ENCODE measurements at places on chromosomes 11 and 22.

GRCh38 chr22:49760280-49760629 lies 67.4 kb downstream of the BRD1 start:
- DNase-seq: no peak

GRCh38 chr11:69220561-69221051 lies 64.9 kb downstream of the SMIM38 start:
- DNase-seq: no peak

- no peak for DNase-seq
Observed at GRCh38 chr11:72743321-72744221, 8.6 kb downstream of the ARAP1 start.

GRCh38 chr11:64430645-64431044 lies 71.7 kb downstream of the RPS6KA4 start:
- DNase-seq: no peak

DNA sequence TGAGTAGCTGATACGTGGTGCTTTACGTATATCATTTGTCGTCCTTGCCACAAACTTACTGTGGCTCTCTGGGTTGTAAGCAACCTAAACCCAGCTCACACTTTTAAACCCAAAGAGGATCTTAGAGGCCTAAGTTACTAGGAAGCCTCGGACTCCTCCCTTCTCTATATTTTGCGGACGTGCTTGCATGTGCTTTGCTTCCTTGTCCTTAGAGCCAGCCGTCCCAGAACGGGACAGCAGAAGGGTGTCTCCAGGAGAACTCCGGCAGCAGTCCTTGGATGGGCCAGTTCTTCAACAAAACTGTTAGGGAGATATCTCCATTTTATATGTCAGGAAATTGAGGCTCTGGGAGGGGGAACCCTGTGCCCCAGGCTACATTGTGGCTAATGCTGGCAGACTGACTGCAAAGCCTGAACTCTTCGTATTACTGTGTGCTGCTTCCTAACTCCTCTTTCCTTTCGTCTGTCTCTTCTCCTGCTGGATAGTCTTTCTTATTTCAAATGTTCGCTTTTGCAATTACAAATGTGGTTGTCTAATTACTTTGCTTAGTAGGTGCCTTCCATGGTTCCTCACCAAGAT lies 33.8 kb downstream of the TNRC6B start:
- no peak for DNase-seq

DNA sequence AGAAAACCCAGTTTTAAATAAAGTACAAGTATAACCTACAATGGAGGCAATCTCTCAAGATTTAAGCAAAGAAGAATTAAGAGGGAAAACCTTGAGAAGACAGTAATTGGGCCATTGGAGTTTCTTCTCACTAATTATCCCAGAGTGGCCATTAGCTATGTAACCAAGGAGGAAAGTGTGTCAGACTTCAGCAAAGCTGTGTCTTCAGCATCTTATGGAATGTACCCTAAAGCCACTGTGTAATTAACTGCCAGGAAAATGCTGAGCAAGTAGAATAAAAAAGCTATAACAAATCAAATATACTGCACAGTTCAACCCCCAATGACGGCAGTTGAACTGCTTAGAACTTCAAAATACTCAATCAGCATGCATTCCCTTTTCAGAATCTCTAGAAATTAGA lies 261.6 kb downstream of the TTC28 start:
- no peak for DNase-seq

- peak; percentile 12 for DNase-seq
Observed at GRCh38 chr11:41201156-41201555, 258.3 kb downstream of the LRRC4C start.

DNA sequence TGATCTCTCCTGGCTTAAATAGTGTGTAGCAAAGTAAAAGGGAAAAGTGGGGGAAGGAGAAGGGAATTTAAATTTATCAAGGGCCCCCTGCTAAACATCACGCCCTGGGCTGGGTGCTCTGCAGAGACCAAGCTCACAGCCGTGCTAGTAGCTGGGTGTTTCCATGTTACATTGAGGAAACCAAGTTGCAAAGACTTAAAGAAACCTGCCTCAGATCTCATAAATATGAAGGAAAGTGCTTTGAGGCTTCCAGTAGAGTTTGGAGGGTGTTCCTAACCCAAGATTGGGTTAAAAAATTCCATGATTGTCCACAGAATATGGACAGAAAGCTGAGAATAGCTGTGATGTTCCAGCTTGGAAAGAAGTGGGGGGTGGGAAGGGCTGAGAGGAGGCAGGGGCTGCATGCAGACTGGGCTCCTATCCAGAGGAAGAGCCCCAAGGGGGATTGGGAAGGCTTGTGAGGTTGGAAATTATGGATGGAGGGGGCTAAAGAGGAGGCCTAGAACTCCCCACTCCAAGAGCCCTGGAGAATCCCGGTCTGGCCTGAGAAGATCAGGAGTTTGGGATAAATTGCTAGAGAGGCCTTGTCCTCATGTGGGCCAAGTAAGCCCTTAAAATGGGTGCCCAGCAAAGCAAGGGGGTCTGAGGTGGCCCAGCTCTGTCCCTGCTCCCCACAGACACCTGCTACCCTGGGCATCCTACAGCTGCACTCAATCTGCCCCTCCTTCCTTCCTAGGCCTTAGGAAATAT lies 25.0 kb upstream of the OAF start:
- DNase-seq: no peak

- peak; percentile 64 for DNase-seq
Observed at GRCh38 chr11:76318744-76319384, 62.1 kb downstream of the THAP12 start.

- DNase-seq: no peak
Observed at GRCh38 chr11:8282631-8283030, 19.0 kb upstream of the LMO1 start.

DNA sequence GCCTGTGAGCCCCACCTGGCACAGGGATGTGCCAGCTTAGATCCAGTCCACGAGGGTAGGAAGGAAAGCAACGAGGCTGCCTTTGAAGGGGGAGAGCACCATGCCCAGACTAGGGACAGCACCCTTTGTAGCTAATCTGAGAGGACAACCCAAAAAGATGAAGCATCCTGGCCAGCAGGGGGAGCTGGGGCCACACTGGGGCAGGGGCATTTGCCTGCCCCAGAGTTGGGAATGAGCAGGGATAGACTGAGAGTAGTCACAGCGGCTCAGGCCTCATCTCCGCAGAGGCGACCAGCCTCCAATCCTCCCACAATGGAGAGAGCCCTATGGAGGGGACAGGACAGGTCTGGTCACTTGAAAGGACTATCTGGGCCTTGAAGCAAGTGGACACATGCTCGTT lies 16.4 kb downstream of the LMO1 start:
- no peak for DNase-seq

DNA sequence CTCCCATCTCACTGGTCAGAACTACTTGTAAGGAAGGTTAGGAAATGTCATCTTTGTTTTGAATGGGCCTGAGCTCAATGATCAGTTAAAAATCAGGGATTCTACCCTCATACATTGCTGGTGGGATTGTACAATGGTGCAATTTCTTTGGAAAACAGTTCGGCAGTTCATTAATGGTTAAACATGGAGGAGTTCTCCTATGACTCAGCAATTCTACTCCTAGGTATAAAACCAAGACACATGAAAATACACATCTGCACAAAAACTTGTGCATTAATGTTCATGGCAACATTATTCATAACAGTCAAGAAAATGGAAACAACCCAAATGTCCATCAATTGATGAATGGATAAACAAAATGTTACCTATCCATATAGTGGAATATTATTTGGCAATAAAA lies 4.9 kb upstream of the APOA5 start:
- no peak for DNase-seq

DNA sequence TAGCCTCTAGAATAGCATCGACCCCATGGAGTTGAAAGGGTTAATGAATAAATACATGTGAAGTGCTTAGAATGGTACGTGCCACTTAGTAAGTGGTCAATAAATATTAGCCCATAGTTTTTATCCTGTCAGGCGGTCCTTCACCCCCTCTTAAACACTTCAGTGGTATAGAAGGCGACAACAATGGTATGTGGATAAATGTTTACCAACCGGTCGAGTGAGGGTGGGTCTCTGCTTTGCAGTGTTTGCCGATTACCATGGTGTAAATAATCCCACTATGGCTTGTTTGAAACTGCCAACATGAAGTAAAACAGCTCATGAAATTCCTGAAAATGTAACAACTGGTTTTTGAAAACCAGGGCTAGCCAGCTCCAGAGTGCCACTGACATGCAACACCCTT lies 541.2 kb downstream of the BUD13 start:
- no peak for DNase-seq

DNA sequence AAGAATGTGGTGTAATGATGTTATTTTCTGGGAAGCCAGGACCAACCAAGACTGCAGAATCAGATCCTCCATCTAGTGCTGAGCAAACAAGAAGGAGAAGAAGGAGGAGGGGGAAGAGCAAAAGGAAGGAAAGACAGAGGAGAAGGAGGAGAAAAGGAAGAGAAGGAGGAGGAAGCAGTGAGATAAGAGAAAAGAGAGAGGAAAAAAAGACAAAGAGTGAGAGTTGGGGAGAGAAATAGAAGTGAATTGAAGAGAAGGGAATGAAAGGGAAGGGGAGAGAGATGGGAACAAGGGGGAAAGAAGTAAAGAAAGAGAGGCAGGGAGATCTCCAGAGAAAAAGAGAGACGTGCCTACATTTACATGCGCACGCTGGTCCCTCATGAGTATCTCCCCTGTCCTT lies 153.5 kb downstream of the MN1 start:
- no peak for DNase-seq

DNA sequence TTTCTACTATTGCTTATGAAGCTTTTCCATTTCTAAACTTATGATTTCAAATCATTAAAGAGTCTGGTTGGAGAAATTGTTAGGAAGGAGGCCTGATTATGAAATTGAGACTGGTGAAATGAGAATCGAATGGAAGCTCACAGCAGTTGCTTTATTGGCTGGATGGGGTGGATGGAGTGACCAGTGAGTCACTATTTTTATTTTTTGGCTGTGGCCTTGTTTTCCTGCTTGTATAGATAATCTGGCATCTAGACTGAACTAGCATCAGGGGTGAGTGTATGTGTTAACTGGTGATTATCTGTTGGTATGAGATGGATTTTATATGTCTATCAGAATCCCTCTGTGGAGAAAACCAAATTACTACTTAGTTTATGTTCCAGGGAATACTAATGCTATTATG lies 36.2 kb downstream of the UVRAG start:
- DNase-seq: peak; percentile 50

DNA sequence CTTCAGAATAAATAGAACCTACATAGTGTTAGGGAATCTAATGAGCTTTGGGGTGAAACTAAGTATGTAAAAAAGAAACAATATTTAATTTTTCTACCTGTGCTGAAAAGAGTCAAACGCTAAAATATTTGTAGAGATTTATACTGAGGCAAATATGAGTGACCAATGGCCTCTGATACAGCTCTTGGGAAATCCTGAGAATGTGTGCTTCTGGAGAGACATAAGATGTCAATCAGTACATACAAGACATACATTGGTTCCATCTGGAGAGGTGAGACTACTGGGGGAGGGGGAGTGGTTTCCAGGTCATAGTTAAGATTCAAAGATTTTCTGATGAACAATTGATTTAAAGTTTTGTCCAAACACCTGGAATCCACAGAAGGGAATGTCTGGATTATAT lies 970 bp downstream of the ASRGL1 start:
- no peak for DNase-seq

GRCh38 chr11:124075841-124076651 lies 34.9 kb upstream of the OR10G7 start:
- DNase-seq: no peak

- DNase-seq: no peak
Observed at GRCh38 chr11:57460758-57461749, 726 bp downstream of the RTN4RL2 start.

DNA sequence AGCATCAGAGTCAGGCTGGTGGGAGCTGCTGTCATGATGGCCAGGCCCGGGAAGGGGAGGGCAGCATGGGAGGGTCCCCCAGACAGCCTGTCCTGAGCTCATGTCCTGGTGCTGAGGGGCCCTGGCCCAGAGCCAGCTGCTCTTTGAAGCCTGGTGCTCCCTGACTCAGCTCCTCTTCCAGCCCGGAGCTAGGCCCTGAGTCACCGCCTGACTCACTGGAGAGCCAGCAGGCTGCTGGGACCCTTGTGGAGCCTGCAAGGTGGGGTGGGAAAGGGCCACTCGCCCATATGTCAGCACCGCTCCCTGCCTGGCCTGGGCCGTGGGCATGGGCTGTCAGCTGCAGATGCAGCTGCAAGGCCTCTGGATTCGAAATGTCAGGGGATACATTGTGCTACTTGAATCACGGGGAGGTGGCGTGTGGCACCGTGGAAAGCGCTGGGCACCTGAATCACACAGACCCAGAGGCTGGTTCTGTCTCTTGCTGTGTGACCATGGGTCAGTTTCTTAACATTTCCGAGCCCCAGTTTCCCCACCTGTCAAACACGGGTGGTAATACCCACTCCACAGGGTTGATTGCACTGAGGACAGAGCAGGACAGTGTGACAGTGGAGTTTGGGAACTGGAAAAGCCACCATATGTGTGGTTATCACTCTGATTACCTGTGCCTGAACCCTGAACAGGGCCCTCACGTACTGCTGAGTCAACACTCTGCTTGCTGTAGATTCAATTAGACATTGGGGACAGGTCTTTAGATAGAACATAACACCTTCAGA lies 4.4 kb downstream of the CACNA1I start:
- DNase-seq: peak; percentile 91

DNA sequence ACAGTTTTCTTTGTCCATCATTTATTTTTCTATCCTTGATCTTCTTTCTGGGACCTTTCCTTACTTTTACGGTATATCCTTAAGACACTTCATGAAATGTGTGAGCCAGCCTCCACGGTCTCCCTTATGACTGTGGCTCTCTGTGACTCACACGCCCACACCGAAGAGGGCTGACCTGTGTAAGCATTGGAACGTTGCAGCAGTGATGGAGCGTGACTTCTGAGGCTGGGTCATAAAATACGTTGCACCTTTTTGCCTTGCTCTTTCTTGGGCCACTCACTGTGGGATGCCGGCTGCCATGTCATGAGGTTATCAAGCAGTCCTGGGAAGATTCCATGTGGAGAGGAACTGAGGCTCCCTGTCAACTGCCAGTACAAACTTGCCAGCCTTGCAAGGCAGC lies 96.3 kb upstream of the RAB1B start:
- DNase-seq: peak; percentile 81

GRCh38 chr11:121575963-121576290 lies 123.2 kb upstream of the SORL1-AS1 start:
- DNase-seq: no peak

DNA sequence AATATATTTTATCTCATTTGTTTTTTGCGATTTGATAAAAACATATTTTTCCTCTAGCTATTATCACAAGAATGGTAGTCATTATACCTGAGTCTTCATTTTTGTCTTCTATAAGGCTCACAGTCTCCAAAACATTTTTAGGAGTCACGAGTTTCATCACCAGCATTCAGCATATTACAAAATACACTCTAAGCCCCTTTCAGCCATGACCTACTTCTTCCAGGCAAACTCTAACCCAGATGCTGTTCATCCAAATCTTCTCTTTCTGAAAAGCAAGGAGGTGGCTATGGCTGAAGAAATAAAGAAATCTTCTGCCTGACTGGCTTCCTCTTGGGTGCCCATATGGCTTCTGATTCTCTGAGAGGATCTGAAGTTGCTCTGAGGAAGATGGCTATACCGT lies 35.7 kb upstream of the USP47 start:
- DNase-seq: no peak

GRCh38 chr11:79026803-79027445 lies 413.9 kb downstream of the TENM4 start:
- peak; percentile 17 for DNase-seq

All from iris pigment epithelial cell (primary cell).